ENCODE measurements at places on chromosomes 16 and 17. TPM values are rescaled to one million over a fixed set of nuclear protein-coding genes. Genes with fewer than 3 reads are reported as not detected.

- DNase-seq = no peak
These were observed 123.8 kb upstream of the RPL38 start for GRCh38 chr17:74079537-74080300.

- no peak for DNase-seq
These were observed 22.1 kb downstream of the RAI1 start for GRCh38 chr17:17703140-17703919.

STH gene
- total RNA-seq = not detected

GRCh38 chr17:65750631-65751115 lies 189.2 kb upstream of the AXIN2 start:
- peak; percentile 96 for DNase-seq

DNA sequence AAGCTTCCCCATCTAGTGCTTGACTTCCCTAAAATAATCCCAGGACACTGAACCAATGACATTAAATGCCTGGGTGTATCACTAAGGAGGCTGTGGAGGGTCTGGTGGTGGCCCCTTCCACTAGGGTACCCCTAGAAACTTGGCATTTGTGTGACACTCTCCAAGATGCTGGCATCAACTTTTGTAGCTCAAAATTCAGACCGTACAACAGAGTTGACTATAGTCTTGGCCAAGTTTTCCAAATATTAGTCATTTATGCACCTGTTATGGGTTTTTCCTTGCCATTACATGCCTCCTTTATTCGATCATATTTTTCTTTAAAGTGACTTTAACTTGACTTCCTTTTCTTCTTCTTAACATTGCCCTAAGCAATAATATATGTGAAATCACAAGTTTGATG lies 124.8 kb upstream of the CACNG3 start:
- DNase-seq = no peak

MYH1 gene
- total RNA-seq = 0.08 TPM

GRCh38 chr16:83136419-83136818 lies 509.6 kb downstream of the CDH13 start:
- no peak for DNase-seq

MPV17L gene
- total RNA-seq = 1.1 TPM

- no peak for DNase-seq
These were observed 7.3 kb downstream of the FLCN start for GRCh38 chr17:17229416-17230384.

- no peak for DNase-seq
These were observed 18.0 kb downstream of the MPRIP start for GRCh38 chr17:17060001-17060922.

CHST5 gene
- total RNA-seq = not detected

GRCh38 chr17:59756236-59756818 lies 48.9 kb downstream of the VMP1 start:
- DNase-seq = peak; percentile 90

PYDC1 gene
- total RNA-seq = not detected

DNA sequence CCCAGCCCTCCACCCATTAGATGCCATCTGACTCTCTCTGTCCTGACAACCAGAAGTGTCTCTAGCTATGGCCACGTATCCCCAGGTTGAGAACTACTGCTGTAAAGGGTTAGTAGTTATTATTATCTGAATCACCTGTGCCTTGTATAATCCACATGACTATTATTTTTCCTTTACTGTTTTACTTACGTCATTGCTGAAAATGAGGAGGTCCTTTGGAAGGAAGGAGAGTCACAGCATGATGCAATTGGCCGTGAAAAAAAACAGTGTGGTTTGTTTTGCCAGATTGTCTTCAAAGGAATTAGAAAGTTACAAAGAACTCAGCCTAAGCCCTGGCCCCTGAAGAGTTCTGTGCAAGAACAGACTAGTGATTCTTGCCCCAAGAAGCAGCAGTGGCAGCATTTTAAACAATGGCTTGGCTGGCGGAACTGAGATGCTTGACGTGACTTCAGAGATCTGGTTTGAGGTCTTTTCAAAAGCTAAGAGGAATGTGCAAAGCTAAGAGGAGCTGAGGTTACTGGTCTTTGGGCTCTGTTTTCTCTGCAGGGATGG lies 413.3 kb upstream of the EEF2KMT start:
- DNase-seq = no peak

GRCh38 chr17:3636908-3637373 lies 381 bp downstream of the CTNS start:
- no peak for DNase-seq

NOD2 gene
- total RNA-seq = not detected

SPPL2C gene
- not detected for total RNA-seq

HS3ST2 gene
- not detected for total RNA-seq

SMIM36 gene
- total RNA-seq = not detected

CCL1 gene
- not detected for total RNA-seq

SLFN13 gene
- 1.7 TPM for total RNA-seq

BICDL2 gene
- total RNA-seq = not detected

DNA sequence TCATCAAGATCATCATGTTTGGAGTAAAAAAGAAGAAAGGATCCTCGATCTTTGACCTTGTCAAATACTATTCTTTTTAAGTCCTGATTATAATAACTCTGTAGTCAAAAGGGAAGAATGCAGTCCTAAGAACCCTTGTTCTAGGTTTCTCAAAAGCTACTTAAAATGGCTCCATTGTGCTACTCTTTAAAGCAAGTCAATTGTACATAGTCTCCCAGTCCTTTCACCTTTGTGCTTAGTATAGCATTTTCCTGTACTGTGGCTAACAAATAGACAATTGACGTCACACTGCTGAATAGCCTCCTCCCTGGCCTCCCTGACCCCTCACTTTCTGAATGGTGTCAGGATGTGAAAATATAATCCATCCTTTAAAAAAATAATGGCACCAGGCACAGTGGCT lies 172.9 kb downstream of the AATF start:
- no peak for DNase-seq

CMTM2 gene
- not detected for total RNA-seq

MT1A gene
- total RNA-seq = not detected

GRCh38 chr16:4787627-4788482 lies at the start of gene SEPTIN12:
SEPTIN12 (minus strand) TSS chr16:4788345; CDS start chr16:4787645, 700 bp downstream.
- no peak for DNase-seq

DNA sequence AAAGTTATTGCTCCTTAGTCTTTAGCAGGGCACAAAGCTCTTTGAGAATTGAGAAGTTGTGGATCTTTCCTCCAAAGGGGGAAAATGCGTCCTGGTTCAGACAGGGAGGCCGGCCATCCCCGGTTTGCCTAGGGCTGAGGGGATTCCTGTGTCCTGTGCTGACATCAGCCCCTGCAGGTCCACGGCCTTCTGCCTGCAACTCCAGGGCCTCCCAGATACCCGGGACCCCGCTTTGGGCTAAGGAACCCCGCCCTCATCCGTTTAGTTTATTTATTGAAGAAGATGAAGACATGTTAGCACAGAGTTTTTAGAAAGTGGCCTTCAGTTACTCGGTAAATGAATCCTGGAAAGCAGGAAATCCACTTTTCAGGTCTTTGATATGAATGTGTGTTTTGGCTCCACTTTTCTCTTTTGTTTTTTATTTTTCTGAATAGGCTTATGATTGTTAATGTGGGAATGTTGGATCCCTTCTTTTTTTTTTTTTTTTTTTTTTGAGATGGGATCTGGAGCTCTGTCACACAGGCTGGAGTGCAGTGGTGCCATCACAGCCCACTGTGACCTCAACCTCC lies 65.6 kb downstream of the CRISPLD2 start:
- peak; percentile 58 for DNase-seq

DNA sequence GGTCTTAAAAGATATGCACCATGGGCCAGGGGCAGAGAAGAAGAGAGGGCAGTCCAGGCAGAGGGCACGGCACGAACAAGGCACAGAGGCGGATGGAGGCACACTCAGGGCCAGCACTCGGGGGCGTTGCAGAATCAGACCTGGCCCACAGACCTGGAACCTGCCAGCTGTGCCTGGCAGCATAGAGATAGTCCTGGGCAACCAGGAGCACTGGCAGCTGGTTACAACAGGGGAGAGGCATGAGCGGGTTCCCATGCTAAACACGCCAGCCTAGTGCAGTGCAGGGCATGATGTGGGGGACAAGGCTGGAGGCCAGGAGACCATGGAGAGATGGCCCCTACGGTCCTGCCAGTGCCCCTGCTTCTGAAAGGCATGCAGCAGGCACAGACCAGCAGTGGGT lies 56.9 kb upstream of the RBFOX3 start:
- no peak for DNase-seq

GRCh38 chr16:67537270-67537635 lies 8.6 kb downstream of the RIPOR1 start:
- no peak for DNase-seq

CCL13 gene
- not detected for total RNA-seq

- DNase-seq = no peak
These were observed 6.9 kb upstream of the STH start for GRCh38 chr17:45992175-45992574.

DNA sequence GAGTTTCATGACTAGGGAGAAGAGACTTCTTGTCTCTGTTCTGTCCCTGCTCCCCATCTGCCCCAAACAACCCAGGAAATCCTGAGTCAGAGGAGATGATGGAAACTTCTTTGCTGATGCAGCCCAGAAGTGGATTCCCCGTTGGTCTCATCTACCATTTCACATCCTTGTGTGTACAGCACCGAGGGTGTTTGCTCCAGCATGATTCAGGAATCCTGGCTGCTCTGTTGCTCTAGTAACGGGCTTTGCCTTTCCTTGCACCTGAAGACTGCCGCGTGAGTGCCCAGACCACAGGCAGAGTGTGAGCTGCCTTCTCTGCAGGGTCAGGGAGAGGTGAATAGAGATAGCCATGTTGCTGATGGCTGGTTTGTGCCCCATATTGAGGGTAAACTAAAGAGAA lies 408.4 kb downstream of the CPPED1 start:
- DNase-seq = no peak

- no peak for DNase-seq
These were observed 6.0 kb downstream of the CA4 start for GRCh38 chr17:60155815-60156214.

- peak; percentile 96 for DNase-seq
These were observed 220.5 kb downstream of the PARN start for GRCh38 chr16:14409563-14409962.

DNA sequence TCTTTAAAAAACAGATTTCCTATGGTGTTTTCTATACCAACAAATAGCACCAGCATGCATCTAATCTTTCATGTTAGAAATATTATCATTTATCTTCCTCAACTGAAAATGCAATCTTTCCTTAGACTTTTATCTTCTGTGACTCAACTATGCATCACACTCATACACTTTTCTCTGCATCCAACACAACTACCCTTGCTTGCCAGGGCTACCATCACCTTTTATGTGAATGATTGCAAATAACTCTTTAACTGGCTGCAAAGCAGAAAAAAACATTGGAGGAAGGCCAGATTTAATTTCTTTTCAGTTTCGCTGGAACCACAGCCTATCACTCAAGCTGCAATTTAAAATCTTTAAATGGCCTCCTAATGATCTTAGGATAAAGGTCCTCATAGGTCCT lies 212.9 kb downstream of the CDH8 start:
- DNase-seq = no peak

DNA sequence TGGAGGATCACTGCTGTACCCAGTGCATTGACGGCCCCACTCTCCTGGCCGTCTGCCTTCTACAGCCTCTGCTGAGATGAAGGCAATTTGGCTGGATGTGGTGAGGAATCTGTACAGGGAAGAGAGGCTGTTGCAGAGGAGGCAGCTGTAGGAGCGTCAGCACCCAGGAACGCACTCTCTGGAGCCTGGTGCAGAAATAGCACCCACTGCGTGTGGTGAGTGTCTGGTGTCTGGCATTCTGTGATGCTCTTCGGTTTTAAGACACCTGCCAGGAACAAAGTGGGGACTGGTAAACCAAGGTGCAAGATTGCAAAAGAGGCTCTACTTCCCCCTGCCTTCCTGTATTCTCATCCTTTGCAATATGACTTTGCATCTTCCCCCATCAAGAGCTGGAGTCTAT lies 187.5 kb upstream of the SDK2 start:
- DNase-seq = no peak

GRCh38 chr16:24490866-24491265 lies 48.5 kb upstream of the RBBP6 start:
- no peak for DNase-seq

DNA sequence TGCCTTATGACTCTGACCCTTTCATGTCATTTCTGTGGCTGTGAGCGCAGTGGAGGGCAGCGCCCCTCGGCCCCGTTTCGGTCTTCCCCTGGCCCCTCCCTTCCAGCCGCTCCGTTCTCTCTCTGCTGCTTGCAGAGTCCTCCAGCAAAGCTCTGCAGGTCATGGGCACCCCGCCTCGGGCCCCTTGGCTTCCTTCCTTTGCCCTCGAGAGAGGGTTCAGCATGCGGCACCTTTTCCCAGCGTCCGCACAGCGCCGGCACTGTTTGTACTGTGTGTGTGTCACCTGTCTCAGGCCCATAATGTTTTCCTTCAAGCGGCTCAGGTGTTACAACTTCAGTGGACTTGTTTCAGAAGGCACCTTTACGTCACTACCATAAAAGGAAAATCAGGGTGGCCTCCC lies 98.5 kb downstream of the RAP1GAP2 start:
- no peak for DNase-seq

HS3ST3A1 gene
- total RNA-seq = 8.3 TPM

- no peak for DNase-seq
These were observed 18.6 kb downstream of the IGFBP4 start for GRCh38 chr17:40461732-40462342.

SLFN14 gene
- total RNA-seq = not detected

DNA sequence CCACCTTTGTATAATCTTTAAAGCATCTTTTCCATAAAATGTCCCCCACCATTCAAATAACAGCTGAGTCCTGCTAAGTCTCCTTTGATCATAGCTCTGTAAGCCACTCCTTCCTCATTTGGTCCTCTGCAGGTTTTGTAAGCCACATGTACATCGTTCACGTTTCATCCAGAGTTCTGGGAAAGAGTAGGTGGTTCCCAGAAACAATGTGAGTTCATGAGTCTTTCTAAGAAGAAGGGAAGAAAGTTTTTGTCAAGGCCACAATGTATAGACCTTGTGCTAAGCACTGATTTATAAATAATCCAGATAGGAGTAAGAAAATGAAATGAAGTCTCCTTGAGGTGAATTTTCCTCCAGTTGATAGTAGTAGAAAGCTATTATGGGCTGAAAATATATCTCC lies 8.7 kb upstream of the ANKS4B start:
- no peak for DNase-seq

DNA sequence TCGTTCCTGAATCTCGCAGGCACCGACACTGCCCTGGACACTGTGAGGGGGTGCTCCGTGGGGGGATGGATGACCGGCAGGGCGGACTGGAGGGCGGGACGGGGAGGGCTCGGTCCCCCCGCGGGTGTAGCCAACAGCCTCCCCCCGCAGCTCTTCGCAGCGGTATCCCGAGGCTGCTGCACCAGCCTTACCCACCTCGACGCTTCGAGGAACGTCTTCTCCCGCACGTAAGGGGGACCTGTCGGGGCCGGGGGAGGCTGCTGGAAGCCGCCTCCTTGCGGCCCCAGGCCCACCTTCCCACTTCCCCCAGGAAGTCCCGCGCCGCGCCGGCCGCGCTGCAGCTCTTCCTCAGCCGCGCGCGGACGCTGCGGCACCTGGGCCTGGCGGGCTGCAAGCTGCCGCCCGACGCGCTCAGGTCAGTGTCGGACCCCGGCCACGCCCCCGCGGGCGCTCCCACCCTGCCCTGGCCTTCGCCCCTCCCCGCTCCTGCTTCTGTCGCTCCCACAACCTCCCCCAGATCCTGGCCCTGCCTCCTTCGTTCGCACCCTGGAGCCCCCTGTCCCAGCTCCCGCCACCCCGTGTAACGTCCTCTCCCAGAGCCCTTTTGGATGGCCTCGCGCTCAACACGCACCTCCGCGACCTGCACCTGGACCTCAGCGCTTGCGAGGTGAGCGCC lies 3.3 kb downstream of the CARMIL2 start:
- no peak for DNase-seq
